ENCODE measurements at places on chromosomes 1 and 21.

GRCh38 chr1:119631433-119632102 lies 16.5 kb downstream of the ZNF697 start:
- no peak for DNase-seq

DNA sequence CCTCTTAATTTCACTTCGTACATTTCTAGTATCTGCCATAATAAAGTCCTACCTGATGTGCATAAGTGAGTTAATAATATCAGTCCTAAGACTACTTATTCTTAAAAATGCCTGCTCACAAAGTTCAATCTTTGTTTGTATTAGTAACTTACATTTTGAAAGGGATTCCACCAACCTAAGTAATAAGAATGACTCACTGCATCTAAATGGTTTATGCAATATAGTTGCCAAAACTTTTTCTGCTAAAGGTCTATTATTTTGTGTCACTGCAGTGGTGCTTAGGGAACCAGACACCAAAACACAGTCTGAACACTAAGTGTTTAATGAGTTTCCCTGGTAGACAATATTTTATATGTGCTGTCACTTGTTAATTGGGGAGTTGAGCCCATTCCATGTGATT lies 1.8 kb downstream of the ZNF669 start:
- DNase-seq, result no peak

- no peak for DNase-seq
Observed at GRCh38 chr1:164559342-164560051, 513 bp downstream of the PBX1 start.

GRCh38 chr1:235971020-235971419 lies 93.9 kb downstream of the NID1 start:
- DNase-seq, result no peak

GRCh38 chr21:45741691-45742090 lies 98.2 kb downstream of the PCBP3 start:
- no peak for DNase-seq

DNA sequence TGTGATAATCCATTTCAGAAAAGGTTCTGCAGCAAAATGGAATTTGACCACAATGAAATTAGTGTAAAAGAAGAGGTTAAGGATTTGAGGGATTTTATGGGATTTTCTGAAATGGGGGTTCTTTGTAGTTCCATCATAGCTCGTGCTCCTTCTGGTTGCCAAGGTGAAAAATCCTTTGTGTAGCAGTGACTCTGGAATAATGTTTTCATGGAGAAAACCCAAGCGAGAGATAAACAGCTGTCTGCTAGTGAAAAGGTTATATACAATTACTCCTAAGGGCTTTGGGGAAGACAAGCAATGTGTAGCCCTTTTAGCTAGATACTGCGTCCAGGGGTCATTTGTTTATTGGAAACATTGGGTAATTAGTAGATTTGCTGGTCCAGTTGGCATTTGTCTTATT lies 453.2 kb upstream of the DEPDC1 start:
- DNase-seq, result no peak

- DNase-seq, result no peak
Observed at GRCh38 chr1:219563568-219563967, 49.3 kb downstream of the ZC3H11B start.

DNA sequence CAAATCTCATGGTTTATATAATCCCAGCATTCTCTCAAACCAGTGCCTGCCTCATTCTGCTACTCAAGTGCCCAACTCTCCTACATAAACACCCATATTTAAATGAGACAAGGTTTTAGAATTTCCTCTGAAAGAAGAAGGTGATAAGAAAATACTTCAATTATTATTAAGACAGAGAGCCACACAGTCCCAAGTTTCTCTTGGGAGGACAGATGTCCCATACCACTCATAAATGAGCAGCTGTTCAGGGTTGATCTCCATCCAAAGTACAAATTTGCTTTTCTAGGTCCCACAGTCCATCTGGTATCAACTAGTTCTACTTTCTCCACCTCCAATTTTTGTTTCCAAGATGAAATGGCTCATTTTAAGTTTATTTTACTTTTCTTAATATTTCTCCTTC lies 11.3 kb downstream of the DCAF8 start:
- no peak for DNase-seq

DNA sequence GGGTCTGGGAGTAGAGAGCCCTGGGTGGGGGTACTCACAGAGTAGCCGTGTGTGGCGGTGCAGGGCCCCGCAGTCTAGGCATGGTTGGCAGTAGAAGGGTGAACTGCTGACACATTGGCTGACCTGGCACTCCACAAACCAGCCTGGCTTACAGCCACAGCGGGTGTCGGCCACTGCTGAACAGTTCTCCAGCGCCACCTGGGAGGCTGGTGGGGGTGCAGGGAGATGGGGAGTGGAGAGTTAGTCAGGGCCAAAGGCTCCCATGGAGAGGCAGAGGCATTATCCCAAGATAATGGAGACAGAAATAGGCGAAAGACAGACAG lies 1.5 kb downstream of the TNFRSF25 start:
- no peak for DNase-seq
